Activated CD4-positive, CD25-positive, alpha-beta regulatory T cell treated with anti-CD3 and anti-CD28 coated beads, Interleukin-2, amount 50 U/mL, for 16 hours (primary cell): ENCODE measurements at places on chromosomes 6 and 20.

DNA sequence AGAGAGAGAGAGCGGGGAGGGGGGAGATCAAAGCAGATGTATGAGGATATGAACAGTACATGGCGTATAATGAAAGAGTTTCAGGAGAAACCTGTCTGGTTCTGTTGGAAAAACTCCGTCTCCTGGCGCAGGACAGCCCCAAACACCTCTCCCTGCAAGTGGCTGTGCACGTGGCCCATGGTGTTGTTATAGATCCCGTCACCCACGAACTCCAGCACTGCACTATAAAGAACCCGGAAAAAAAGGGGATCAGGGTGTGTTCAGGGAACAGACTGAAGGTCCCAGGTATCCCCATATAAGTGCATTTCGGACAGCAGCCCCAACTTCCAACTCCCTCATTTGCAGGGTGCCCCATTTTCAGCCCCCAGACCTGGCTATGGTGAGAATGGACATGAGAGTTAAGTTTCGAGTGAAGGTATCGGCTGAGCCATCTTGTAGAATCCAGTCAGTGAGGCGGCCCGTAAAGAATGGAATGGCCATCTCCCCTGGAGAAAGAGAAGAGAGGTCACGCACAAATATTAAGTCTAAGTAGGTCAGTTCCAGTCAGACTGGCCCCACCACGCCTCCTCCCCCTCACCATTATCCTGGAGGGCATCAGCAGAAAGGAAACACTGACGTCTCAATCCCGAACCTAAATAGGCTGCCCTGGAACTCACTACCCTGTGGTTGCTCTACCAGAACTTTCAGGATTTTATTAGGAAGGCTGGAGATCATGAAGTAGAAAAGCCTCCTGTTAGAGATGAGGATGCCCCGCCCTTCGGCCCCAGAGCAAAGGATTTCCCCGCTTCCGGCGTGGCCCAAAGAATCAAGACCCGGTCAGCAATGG is 1.3 kb downstream of the TAP1 start:
- no peak for DNase-seq

DNA sequence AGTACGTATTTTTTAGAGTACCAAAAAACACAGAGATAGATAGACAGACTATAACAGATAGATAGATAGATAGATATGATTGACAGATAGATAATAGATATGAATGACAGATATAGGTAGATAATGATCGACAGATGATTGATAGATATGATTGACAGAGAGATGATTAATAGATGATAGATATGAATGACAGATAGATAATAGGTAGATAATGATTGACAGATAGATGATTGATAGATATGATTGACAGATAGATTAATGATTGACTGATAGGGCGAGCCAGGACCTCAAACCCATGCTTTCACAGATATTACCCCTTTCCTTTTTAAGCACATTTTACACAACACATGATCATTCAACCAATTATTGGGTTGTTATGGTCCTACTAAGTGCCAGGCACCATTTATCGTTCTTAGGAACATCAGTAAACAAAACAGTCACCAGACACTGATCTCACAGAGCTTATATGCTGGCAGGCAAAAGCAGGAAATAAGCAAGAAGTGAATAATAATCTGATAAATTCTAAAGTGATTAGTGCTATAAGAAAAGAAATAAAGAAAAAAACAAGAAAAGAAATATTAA is 11.6 kb downstream of the MAFB start:
- no peak for DNase-seq

GRCh38 chr6:2658788-2659187 is 91.9 kb downstream of the MYLK4 start:
- DNase-seq: no peak

DNA sequence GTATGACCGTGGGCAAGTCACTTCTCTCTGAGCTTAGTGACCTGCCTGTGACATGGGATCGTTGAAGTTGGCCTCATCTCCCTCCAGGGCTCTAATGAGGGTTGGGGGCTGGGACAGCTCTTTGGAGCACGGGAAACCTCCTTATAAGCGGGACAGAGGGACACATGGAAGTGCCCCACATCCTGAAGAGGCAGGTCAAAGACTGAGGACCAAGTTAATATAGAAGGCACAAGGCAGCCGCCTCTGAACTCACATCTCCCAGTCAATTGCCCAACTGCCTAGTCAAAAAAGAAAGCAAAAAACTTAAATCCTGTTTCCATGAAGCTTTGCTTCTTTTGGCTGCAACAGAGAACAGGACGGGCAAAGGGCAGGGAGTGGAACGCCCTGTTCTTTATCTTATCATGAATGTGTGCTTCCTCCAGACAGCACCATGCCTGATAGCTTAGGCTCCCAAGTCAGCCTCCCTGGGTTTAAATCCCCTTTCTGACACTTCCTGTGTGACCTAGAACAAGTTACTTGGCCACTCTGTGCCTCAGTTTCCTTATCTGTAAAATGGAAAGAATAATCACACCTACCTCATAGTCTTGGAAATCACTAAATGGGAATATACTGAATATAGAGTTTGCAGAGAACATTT is 27.1 kb downstream of the LBP start:
- no peak for DNase-seq

GRCh38 chr6:21596949-21597682 is 3.6 kb downstream of the SOX4 start:
- DNase-seq: no peak

- DNase-seq: no peak
Observed at GRCh38 chr6:85569323-85569722, 24.3 kb downstream of the SNX14 start.

DNA sequence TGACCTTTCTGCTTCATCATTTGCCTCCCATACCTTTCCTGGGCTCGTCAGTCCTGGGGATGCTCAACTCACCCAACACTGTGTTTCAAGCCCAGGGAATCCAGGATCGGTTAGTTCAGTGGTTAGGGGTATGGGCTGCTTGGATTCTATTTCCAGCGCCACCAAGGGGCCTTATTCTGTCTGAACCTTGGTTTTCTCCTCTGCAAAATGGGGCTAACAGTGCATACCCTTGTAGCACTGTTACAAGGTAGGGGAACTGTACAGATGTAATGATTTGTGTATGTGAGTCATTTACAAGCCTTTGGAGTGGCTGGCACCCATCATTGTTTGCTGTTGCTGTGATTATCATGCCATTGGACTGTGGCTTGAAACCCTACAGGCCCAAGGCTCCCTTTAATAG is 14.5 kb upstream of the CSNK2A1 start:
- no peak for DNase-seq
